Tibial nerve (tissue), 4 donors: ENCODE measurements at places on chromosomes 1 and 21.

- DNase-seq, result peak; percentile 41
These were observed 101.5 kb upstream of the SLFNL1 start for GRCh38 chr1:41122851-41123518.

- DNase-seq, result no peak
These were observed 35.6 kb upstream of the USH2A start for GRCh38 chr1:216458812-216459211.

DNA sequence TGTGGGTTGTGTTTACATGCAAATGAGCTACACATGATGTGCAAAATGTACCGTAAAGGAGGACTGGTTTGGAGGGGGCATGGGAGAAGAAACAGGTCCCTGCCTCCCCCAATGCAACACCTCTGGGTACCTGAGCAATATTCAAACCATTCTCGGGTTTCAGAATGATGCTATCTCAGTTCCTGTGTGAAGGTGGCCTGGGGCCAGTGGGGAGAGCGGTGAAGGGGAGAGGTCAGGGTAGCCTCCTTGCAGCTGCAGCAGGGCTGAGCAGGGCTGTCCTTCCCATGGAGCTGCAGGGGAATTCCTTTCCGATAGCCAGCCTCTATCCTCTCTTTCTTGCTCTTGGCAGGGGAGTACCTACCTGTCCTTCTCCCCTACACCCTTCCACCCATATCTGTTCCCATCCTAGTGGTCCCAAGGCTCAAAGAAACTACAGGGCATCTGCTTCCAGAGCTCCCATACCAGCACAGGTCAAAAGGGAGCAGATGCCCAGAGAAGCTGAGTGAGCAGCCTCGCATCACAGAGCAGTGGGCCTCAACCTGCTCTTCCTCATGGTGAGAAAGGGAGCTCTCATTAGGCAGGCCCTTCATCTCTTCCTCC lies 11.9 kb downstream of the MEF2D start:
- no peak for DNase-seq

GRCh38 chr1:202275061-202275770 lies 66.5 kb downstream of the UBE2T start:
- no peak for DNase-seq

- no peak for DNase-seq
These were observed 173.8 kb downstream of the RASAL2 start for GRCh38 chr1:178267646-178268094.

DNA sequence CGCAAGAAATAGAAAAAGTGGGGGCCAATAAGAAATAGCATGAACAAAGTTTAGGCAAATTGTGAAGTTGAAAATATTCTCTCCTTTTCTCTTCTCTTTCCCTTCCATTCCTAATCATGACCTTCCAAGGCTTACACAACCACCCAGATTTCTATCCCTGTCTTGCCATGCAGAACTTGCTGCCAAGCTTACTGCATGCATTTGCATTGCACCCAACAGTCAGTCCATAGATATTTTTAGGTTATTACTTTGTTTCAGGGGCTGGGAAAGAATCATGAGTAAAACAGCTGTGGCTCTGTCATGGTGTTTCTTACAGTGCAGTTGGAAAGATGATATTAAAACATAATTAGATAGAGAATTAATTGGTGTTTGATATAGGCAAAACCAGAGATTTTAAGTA lies 219.4 kb downstream of the PTGER3 start:
- DNase-seq, result no peak

DNA sequence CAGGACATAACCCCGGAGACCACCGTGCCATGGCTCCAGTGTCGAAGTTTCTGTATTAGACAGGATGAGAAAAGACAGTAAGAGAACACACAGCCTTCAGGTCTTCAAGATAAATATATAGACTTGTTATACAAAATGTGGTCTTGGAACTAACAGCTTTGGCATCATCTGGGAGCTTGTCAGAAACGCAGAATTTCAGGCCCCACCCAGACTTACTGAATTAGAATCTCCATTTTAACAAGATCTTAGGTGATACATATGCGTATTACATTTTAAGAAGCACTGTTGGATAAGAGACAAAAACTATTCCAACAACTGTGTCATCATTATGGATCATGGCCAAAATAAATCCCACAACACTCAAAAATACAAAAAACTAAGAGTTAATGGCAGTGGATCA lies 239.3 kb downstream of the ASTN1 start:
- DNase-seq, result no peak

GRCh38 chr1:38327559-38327973 lies 281.0 kb upstream of the POU3F1 start:
- no peak for DNase-seq

DNA sequence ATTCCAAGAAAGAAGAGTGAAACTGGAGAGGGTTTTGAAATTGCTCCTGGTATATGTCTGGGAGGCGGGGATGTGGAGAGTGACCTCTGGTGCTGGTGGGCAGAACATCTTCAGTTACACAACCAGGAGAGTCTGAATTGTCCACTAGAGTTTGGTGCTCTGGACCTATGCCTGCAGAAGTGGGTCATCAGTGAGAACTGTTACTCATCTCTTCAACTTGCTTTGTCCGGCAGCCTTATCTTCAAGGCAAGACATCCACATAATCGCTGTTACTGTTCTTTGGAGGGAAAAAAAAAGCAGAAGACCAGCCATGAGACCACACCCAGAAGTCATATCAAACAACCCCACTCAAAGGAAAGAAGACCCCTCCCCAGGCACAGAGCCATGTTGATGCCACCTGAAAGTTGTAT lies 14.9 kb downstream of the SH2D1B start:
- DNase-seq, result no peak

DNA sequence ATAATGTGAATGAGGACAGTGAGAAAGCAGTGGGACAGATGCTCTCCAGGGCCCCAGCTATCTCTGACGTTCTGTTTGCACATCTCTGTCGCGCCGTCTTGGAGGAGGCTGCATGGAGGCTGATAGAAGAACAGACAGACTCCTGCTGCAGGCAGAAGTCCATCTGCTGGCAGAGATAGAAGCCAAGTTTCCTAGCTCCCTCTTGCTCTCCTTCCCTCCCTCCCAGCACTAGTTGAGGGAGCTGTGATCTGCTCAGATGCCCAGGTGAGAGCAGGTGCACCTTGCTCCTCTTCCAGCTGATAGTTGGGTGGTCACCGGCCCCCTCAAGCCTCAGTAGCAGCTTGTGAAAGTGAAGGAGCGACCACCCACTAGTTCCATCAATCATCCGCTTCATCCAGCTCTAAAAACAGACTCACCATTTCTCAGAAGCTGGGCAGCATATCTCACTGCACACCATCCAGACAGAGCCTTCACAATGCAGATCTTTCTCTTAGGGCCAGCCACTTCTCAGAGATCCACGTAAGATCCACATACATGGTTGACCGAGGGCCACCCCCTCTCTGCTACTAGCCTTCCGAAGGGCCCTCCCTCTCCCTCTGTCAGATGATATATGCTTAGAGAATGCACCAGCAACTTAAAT lies 12.9 kb downstream of the LRRN2 start:
- DNase-seq, result no peak

DNA sequence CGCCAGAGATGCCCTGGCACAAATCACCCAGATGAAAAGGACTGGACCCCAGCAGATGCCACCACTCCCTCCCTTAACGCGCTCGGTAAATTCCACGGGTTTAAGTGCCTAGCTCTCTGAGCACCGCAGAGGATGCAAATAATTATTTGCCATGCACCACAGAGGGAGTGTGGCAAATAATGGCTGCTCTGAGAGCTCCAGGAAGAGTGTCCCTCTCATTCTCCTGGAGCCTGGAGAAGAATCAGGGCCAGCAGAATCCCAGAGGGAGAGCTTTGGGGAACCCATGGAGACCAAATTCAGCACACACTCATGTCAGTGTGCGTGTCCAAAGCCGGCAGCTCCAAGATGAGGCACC lies 667 bp downstream of the HHIPL2 start:
- DNase-seq, result no peak

DNA sequence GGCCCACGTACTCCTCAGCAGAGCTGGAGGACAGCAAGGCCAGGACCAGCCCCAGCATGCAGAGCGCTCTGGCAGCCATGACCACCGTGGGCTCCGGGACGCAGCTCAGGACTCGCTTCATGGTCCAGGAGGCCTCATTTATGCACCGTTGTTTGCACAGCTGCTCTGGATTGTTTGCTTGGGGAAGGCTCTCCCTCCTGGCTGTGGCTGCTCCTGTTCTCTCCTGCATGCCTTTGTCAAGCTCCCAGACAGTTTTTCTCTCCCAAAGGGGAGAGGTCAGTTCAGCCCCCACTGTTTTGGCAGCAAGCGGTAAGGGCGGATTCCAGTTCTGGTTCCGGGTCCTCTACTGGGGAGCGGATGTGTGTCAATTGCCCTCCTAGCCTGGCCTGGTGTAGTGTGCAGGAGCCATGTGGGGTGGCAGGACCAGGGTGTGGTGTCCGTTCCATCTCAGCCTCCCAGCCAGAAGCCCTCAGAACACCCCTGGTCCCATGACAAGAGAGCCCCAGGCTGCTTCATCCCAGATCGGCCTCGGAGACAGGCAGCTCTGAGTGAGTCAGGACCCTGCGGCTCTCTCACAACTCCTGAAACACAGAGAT lies at the start of gene TFF3:
Gene TFF3 (minus strand): TSS at position 114 of the 596 bp plus-strand sequence. CDS start 35 bp downstream, at position 79.
- no peak for DNase-seq

DNA sequence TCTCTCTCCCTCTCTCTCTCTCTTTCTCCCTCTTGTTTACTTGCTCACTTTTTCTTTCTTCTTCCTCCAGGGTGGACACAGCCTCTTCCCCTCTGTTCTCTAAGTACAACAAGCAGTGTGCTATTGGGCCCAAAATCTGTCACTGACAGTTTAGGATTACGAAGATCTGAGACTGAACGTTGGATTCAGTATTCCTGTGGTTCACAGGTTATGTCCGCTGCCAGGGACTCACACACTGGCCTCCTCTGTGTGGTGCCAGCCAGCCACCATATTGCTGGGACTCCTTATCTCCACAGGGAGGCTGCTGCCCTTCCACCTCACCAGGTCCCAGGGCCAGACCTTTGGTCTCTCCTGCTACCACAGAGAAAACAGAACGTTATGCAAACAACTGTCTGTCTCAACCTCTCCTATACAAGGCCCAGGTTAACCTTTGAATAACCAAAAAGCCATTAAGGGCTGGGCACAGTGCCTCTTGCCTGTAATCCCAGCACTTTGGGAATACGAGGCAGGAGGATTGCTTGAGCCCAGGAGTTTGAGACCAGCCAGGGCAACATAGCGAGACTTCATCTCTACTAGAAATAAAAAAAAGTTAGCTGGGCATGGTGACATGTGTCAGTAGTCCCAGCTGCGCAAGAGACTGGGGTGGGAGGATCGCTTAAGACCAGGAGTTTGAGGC lies 171.9 kb upstream of the RAB4A start:
- no peak for DNase-seq

DNA sequence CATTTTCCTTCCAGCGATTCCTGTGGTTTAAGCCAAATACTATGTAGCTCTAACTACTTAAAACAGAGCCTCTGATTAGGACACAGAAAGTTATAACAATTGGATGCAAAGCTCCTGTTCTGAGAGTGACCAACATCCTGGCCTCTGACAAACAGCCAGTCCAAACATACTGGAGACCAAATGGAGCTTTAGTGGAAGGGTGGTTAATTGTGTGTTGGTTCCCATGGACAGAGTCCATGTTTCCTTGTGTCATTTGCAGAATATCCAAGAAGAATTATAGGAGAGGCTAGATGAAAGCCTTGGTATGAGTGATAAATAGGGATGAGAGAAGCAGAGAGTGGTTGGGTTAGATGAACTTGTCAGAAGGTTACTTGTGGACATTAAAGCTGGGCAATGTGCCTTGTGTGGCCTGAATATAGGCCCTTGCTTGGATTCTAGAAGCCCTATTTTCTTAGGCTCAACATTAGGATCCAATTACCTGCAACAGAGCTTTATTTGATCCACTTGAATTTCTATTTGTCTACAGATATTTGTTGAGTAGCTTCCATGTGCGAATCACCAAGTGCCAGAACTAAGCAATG lies 180.5 kb upstream of the GORAB start:
- DNase-seq, result no peak

DNA sequence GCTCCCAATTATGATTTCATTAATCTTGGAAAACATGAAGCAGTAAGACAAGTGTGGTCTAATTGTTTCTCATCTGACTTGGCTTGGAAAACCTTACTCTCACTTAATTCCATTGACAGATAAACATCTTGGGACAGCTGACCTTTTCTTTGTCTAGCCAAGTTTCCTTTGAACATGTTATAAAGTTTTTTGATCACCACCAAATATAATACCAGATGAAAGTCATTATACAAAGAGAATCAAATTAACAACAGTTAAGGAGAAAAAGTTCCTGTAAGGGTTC lies 50.2 kb downstream of the ALG14 start:
- no peak for DNase-seq

- DNase-seq, result no peak
These were observed 185.5 kb upstream of the ZC3H12A start for GRCh38 chr1:37288900-37289299.

- no peak for DNase-seq
These were observed 41.6 kb upstream of the EDN2 start for GRCh38 chr1:41525891-41526587.

GRCh38 chr1:48039088-48040054 lies 42.2 kb upstream of the TRABD2B start:
- no peak for DNase-seq

GRCh38 chr1:89706700-89707012 lies 73.7 kb downstream of the LRRC8C start:
- no peak for DNase-seq

- no peak for DNase-seq
These were observed 433.6 kb downstream of the PTPRU start for GRCh38 chr1:29669912-29670311.

GRCh38 chr21:43741423-43742096 lies 22.6 kb downstream of the PDXK start:
- DNase-seq, result no peak

DNA sequence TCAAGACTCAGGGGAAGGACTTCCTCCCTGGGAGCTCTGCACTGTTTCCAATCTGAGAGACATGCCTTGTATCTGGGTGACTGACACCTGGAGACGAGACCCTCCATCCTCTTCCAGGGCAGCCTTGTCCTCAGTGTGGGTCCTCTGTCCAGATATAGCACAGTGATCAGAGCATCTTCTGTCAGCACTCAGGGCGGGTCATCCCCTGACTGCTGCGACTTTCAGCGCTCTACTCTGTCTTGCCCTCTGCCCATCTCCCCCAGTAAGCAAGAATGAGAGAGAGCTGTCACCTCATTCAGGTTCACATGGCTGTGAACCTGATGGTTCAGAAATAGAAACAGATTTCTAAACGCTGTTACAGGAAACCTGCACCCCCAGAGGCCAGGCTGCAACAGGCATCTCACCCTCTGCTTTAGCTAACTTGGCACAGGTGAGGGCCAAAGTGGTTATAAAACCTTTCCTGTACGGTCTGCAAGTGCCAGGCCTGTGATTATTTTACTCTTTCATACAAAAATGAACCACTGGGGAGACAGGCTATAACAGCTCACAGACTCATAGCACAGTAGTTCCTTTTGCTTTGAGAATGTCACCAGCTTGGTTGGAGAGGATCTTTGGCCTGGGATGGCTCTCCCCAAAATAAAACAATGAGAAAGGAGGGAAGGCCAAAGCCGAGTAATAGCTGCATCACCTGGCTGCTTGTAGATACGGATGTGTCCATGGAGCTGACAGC lies 11.4 kb upstream of the TENT5C start:
- no peak for DNase-seq

- DNase-seq, result no peak
These were observed 1.2 kb downstream of the GPR52 start for GRCh38 chr1:174448974-174449373.
